ENCODE measurements at places on chromosomes 2 and 18. TPM values are rescaled to one million over a fixed set of nuclear protein-coding genes. Genes with fewer than 3 reads are reported as not detected.
A peak's percentile ranks its signal among the peaks of the same experiment; 100 is the strongest.

CENPA gene
- total RNA-seq, result 17.9 TPM

KIF3C gene
- total RNA-seq, result 5.4 TPM

DUSP2 gene
- total RNA-seq, result 0.24 TPM

ASB1 gene
- total RNA-seq, result 24.7 TPM

FBLN7 gene
- not detected for total RNA-seq

METAP1D gene
- total RNA-seq, result 11.3 TPM

ZSWIM2 gene
- total RNA-seq, result not detected

ZNF804A gene
- 8.0 TPM for total RNA-seq

- peak; percentile 34 for DNase-seq
- H3K27ac ChIP-seq, result no peak overlapping the region
- H3K36me3 ChIP-seq, result peaks cover 12% of the 10 kb centered on the region
- no peaks in the 10 kb centered on the region for H3K4me1 ChIP-seq
- H3K27me3 ChIP-seq, result no peaks in the 10 kb centered on the region
Observed at GRCh38 chr18:79898952-79899608, 52.4 kb downstream of the SLC66A2 start.

DNA sequence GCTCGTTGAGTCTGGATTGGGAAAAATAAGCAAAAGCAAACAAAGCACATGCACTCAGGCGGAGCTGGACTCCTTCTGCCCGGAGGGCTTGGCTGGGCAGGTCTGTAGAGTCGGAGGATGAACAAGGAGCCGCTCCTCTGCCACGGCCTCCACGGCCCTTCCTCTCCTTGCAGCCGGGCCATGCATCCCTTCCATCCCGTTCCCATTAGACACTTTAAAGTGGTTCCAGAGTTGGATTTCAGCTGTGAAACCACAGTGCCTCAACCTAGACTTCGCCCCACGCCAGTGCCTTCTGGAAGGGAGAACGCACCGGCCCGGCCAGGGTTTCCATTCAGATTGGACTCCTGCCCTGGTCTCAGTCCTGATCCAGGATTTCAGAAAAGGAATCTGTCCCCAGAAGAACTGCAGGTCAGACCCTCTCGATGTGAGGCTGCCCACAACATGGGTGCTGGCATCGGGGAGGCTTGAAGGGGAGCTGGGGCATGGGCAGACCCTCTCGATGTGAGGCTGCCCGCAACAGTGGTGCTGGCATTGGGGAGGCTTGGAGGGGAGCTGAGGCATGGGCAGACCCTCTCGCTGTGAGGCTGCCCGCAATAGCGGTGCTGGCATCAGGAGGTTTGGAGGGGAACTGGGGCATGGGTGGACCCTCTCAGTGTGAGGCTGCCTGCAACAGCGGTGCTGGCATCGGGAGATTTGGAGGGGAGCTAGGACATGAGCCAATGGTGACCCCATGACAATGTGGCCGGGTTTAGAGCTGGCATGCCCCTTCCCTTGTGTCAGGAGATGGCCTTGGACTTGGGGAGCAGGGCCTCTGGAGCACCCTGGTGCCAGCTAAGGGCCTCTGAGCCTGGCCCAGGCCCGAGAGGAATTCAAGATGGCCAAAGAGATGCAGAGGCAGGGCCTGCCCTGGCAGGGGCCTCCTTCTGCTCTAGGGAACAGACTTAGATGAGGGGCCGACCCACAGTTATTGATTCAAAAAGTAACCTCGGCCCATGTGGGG is 304.5 kb downstream of the NDUFA10 start:
- DNase-seq, result peak; percentile 32
- H3K4me3 ChIP-seq, result no peak overlapping the region
- H3K4me1 ChIP-seq, result no peaks in the 10 kb centered on the region
- H3K36me3 ChIP-seq, result no peaks in the 10 kb centered on the region
- H3K27me3 ChIP-seq, result no peaks in the 10 kb centered on the region

DNA sequence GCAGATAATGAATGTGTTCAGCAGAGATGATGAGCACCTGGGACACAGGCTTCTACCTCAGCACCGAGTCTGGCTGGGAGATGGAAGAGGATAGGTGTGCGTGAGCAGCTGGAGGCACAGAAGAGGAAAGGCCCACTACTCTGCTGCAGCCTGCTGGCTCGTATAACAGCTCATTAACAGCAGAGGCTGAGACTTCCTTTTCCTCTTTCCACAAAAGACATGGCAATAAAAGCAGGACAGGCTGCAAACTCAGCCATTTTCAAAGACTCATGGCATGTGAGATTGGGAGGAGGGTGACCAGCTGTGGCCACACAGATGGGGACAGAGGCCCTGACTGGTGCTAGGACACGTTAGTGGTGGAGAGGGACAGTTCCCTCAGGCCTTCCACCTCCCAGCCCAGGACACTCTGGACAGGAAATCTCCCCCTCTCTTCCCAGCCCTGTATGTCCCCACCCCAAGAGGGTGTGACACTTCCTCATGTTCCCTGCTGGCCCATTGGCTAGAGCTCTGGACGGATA is 60.3 kb downstream of the CACNB4 start:
- 0 out of 2 replicates have a peak, but pooled peaks cover 7% of the 10 kb centered on the region for H3K27me3 ChIP-seq
- H3K4me1 ChIP-seq, result no peaks in the 10 kb centered on the region
- DNase-seq, result no peak
- no peaks in the 10 kb centered on the region for H3K36me3 ChIP-seq
- H3K27ac ChIP-seq, result no peak overlapping the region
- H3K4me3 ChIP-seq, result no peak overlapping the region

DNA sequence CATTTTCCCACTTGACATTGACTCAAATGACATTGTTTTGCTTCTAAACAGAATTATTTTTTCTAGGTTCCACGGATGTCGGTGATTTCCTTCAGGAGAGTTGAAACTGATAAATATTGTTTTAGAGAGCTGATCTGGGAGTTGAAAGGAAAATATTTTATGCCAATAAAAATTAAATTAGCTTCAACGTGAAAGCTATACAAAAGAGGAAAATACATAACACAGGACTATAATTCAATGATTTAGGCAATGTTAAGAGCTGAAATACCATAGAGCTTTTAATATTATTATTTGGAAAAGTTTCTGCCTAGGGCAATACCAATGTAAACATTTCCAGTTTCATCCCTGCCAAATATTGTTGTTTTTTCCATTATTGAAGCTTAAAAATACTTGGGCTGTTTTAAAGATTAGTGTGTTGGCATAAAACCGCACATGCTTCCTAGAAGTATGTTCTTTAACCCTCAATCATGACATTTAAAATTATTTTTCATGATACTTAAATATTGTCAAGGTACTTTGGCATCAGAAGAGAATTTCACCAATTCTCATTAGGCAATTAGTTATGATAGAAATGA is 18.6 kb upstream of the PDE1A start:
- H3K27ac ChIP-seq, result no peak overlapping the region
- no peaks in the 10 kb centered on the region for H3K36me3 ChIP-seq
- H3K27me3 ChIP-seq, result no peaks in the 10 kb centered on the region
- H3K4me3 ChIP-seq, result no peak overlapping the region

- no peak for DNase-seq
- no peak overlapping the region for H3K27ac ChIP-seq
- no peaks in the 10 kb centered on the region for H3K36me3 ChIP-seq
- no peaks in the 10 kb centered on the region for H3K4me1 ChIP-seq
- H3K4me3 ChIP-seq, result no peak overlapping the region
Observed at GRCh38 chr2:183998797-183999190, 599.5 kb upstream of the ZNF804A start.

GRCh38 chr2:173631127-173631460 is 276.4 kb downstream of the CDCA7 start:
- no peak overlapping the region for H3K27ac ChIP-seq
- DNase-seq, result no peak
- no peak overlapping the region for H3K4me3 ChIP-seq
- H3K27me3 ChIP-seq, result no peaks in the 10 kb centered on the region
- H3K36me3 ChIP-seq, result no peaks in the 10 kb centered on the region
- 0 out of 2 replicates have a peak, but pooled peaks cover 5% of the 10 kb centered on the region for H3K4me1 ChIP-seq

- no peak for DNase-seq
- no peak overlapping the region for H3K4me3 ChIP-seq
- H3K36me3 ChIP-seq, result no peaks in the 10 kb centered on the region
- no peaks in the 10 kb centered on the region for H3K4me1 ChIP-seq
- no peak overlapping the region for H3K27ac ChIP-seq
Observed at GRCh38 chr2:190216829-190217228, 102.8 kb downstream of the HIBCH start.

DNA sequence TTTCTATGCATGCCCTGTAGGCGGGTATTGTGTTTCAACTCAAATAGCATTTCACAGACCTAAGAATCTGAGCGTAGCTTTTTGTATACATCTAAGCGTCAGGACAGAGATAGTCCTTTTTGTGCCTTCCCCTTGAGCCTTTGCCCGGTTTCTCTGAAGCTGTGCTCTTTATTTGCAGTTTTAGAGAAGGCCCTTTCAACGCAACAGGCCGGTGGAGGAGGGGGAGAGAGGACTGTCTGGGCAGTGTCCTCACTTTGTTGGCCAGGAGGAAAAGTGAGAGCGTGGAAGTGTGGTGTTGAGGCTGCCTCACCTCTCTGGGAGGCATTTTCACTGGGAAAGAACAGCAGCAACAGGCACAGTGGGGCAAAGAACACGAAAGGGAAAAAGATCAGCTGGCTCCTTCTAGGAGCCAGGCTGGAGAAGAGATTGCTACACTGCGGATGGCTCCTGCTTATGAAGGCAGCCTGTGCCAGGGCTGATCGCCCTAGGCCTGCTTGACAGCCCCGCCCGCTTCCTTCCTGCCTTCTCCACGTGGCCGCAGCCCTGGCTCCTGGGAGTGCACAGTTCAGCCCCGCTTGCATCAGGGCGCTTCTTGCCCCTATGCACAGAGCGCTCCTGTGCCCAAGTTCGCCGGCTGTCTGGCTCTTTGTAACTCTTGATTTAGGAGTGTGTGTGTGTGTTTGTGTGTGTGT is 195.6 kb upstream of the POU3F3 start:
- no peaks in the 10 kb centered on the region for H3K4me1 ChIP-seq
- DNase-seq, result no peak
- 0 out of 2 replicates have a peak, but pooled peaks cover 4% of the 10 kb centered on the region for H3K27me3 ChIP-seq
- no peak overlapping the region for H3K27ac ChIP-seq

DNA sequence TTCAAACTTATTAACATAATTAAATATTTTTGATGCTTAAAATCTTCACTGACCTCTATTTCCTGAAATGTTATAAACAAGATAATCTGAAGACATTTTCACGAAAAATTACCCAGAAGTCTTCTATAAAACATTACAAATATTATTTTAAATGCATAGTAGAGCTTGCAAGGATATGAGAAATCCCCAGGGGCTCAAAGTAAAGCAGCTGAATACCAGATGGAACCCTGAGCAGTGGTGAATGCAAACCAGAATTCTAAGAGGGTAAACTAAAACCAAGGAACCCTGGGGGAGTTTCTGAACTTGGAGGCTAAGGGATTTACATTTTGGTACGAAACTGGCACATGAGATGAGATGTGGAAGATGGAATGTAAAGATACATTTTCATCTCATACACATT is 83.6 kb downstream of the FSHR start:
- H3K4me1 ChIP-seq, result no peaks in the 10 kb centered on the region
- no peaks in the 10 kb centered on the region for H3K27me3 ChIP-seq
- DNase-seq, result no peak
- no peak overlapping the region for H3K27ac ChIP-seq
- no peaks in the 10 kb centered on the region for H3K36me3 ChIP-seq
- no peak overlapping the region for H3K4me3 ChIP-seq

DNA sequence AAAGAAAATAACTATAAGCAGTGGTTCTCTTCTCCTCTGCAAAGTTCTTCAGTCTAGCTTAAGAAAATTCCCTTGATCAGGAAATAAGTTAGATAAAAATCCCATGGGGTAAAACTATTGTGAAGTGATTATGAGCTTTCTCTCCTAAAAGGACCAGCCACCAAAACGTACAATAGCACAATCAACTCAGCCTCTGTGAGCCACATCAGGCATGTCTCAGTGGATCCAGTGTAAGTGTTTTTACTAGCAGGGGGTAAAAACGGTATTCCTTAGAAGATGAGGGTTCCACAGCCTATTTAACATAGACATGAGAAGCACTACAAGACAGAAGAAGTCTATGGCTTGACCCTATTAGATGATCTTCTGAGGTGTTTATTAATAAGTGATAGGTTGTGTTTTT is 503.2 kb downstream of the PIK3C3 start:
- DNase-seq, result no peak
- no peaks in the 10 kb centered on the region for H3K36me3 ChIP-seq
- no peak overlapping the region for H3K4me3 ChIP-seq
- 0 out of 2 replicates have a peak, but pooled peaks cover 3% of the 10 kb centered on the region for H3K27me3 ChIP-seq
- no peaks in the 10 kb centered on the region for H3K4me1 ChIP-seq
- H3K27ac ChIP-seq, result no peak overlapping the region
